ENCODE measurements at places on chromosomes 1 and 21. TPM values are rescaled to one million over a fixed set of nuclear protein-coding genes. Genes with fewer than 3 reads are reported as not detected.

DNA sequence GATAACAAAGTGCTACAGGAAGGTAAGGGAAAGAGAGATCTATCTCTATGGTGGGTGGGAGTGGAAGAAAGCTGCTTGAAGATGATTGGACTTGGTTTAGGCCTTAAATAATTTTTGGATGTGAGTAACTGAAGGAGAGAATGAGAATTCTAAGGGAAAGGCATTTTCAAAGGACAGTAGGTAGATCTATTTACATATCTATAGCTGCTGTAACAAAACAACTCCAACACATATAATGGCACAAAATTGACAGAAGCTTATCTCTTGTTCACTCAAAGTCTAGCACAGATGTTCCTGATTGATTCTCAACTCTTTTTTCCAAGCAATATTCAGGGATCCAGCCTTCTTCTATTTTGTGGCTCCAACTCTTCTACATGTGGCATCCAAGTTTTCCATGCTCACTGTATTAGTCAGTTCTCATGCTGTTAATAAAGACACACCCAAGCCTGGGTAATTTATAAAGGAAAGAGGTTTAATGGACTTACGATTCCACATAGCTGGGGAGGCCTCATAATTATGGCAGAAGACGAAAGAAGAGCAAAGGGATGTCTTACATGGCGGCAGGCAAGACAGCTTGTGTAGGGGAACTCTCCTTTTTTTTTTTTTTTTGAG, 3.1 kb upstream of the DDAH1 start:
- DNase-seq = no peak

DNA sequence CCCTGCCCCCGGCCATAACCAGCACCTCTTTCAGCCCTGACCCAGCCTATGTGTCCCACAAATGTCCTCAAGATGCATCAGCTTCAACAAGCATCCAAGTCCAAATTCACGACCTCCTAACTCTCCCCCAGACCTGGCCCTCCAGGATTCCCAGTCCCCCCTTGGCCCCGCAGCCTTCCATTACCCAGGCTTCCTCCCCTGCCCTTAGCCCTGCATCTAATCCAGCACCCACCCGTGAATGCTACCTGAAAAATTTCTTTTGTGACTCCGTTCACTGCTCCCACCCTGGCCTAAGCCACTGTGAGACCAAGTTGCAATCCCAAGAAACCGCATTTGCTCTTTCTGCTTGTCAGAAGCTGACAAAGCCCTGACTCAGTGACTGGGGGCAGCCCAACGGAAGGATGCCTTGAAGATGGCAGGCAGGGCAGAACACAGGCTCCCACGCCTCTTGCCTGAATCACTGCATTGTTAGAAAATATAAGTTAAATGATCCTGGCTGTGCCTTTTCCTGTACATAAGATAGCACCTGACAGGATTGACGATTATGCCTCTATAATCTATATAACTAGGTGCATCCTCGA, 939 bp upstream of the MFAP2 start:
- DNase-seq = no peak

GRCh38 chr1:221724931-221725605, 16.8 kb downstream of the DUSP10 start:
- DNase-seq = no peak

EPB41 gene
- 36.2 TPM for total RNA-seq

DNA sequence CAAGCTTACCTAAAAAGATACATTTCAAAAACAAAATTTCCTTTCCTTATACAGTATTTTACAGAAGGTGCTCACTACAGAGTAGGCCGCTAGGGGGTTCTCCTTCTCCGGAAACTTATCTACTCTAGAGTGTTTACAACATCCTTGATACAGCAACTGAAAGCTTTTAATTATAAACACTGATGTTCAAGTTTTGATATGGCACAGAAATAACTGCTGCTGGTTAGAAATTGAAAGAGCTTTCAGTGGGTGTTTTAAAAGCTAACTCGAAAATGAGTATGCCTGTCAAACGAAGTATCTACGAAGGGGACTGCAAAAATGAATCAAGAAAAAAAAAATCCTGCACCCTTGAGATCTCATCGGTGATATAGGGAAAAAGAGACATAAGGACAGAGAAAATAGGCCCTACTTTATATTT, 1.0 kb downstream of the YOD1 start:
- no peak for DNase-seq

C8B gene
- total RNA-seq = not detected

TMOD4 gene
- total RNA-seq = not detected

CCDC181 gene
- 0.73 TPM for total RNA-seq

- DNase-seq = no peak
These were observed 133.3 kb upstream of the SYT6 start for GRCh38 chr1:114286960-114287359.

DNA sequence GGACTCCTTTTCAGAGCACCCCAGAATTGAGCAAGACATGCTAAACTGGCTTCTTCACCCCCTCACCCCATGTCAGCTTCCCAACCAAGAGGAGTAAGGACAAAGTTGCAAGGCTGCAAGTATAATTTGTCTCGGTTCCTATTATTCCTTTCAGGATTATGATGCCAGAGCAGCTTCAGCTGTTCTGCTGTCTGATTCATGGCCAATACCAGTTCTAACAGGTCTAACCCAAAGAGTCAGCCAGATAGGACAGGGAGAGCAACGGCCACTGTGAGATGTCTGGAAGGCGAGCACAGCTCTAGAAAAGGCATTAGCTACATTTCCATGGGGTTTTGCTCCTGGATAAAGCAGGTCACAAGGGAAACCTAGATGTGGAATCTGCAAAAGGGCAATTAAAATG, 53.3 kb upstream of the HOOK1 start:
- no peak for DNase-seq

NPR1 gene
- total RNA-seq = 19.9 TPM
